ENCODE measurements at places on chromosomes 4 and X. TPM values are rescaled to one million over a fixed set of nuclear protein-coding genes. Genes with fewer than 3 reads are reported as not detected.

Gene MTNR1A
- not detected for total RNA-seq

GRCh38 chrX:9885150-9885549 is 82.0 kb upstream of the CLDN34 start:
- DNase-seq: no peak

Gene OFD1
- 41.5 TPM for total RNA-seq

DNA sequence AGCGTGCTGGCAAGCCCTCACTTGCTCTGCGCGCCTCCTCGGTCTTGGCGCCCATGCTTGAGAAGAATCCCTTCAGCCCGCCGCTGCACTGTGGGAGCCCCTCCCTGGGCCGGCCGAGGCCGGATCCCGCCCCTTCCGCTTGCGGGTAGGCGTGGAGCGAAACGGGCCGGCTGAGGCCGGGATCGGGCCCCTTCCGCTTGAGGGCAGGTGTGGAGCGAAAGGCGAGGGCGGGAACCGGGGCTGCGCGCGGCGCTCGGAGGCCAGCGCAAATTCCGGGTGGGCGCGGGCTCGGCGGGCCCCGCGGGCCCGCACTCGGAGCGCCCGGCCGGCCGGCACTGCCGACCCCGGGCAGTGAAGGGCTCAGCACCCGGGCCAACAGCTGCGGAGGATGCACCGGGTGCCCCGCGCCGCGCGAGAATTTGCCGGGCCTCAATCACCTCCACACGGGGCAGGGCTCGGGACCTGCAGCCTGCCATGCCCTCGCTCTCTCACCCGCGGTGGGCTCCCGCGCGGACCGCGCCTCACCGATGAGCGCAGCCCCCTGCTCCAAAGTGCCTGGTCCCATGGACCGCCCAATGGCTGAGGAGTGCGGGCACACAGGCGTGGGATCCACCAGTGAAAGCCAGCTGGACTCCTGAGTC is 58.1 kb upstream of the GBA3 start:
- no peak for DNase-seq

Gene DGKK
- not detected for total RNA-seq

DNA sequence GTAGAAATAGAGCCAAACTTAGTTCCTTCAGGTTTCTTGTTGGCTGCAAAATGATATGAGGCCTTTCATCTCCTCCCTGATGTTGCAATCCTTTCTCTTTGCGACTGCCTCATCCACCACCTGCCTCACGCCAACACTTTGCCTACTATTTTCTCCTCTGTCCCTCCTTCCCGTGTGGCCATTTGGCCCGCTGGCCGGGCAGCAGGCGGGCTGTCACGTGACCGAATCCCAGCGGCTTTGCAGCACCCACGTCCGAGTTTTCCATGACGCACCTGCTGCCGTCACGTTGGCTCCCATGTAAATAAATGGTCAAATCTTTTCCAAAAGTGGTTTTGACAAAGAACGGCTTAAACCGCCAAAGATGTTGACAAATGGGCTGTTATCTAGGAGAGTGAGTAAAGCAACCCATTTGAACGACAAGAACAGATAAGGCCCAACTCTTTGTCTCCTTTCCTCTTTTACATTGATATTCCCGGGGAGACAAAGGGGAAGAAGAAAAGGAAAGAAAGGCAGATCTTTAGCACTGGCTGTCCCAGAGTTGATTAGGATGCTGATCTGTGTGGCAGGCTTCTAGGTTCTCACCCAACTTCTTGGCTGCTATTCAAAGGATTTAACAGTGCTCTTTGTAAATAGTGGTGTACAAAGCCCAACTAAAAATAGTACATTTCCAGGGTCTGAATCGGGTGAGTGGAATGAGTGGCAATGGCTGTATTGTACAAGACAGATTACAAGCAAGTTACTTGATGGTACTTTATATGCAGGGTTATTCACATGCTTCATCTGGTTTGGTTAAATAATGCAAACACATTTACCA is 174.2 kb upstream of the JADE1 start:
- no peak for DNase-seq

DNA sequence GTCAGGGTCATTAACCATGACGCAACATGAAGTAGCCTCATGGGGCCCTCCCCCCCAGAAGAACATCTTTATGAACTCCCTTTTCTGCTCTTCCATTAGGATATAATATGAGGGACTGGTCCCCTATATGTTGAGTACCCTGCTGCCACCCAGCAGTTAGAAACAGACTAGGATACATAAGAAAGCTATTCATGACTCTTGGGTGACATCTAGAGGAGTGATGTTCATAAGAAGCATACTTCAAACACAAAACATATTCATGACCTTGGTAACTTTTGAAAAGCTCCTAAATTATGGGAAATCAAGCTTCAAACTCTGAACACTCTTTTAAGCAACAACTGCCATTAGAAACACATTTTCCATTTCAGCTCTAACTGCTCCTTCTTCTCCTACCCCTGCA is 155.2 kb upstream of the SPIN4 start:
- no peak for DNase-seq

DNA sequence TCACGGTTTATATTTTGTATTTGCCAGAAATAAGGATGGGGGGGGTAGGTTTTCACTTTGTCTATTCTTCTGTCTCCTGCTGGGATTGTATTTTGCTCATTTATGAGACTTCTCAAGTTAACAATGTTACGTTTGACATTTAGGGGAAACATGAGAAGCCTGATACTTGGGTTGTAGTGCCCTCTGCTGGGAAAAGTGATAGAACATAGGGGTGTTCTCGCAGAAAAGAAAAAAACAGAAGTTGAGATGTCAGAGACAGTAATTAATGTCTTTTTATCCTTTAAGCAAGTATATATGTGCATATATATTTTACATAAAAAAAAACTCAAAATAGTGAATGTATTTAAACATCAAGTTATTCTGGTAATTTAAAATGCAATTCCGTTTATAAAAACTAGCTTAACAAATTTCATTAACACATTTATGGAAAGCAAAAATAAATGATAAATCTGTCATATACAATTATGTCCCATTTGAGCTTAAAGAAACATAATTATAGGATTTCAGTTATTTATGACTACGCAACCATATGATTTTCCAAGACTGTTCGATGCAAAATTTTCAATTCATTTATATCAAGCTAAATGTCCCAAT is 46.0 kb upstream of the TMPRSS11F start:
- no peak for DNase-seq

DNA sequence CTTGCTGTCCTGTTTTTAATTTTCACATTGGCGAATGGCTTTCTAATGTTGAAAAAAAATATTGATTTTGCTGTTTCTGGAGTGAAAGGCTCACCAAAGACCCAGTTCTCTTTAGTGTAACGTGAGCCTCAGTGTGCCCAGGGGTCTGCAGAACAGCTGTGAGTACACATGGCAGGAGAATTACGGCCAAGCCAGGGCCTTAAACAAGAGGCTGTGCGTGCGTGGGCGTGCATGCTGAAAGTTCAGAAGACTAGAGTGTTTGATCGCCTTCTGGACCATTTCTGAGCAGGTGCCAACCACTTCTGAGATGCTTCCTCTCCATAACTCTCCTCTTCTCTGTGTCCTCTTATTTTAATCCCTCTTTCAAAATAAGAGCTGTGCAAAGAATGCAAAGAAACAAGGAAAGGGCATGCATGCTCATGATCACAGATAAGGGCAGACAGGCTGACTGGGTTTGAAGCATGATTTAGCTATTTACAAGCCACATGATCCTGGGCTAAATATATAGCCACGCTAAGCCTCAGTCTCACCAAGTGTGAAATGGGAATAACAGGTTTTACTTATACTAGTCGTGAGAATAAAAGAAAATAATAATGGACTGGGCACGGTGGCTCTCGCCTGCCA is 9.9 kb downstream of the PHEX start:
- no peak for DNase-seq

- DNase-seq: no peak
Measured at GRCh38 chrX:133989490-133989889, 4.1 kb upstream of the GPC3 start.

DNA sequence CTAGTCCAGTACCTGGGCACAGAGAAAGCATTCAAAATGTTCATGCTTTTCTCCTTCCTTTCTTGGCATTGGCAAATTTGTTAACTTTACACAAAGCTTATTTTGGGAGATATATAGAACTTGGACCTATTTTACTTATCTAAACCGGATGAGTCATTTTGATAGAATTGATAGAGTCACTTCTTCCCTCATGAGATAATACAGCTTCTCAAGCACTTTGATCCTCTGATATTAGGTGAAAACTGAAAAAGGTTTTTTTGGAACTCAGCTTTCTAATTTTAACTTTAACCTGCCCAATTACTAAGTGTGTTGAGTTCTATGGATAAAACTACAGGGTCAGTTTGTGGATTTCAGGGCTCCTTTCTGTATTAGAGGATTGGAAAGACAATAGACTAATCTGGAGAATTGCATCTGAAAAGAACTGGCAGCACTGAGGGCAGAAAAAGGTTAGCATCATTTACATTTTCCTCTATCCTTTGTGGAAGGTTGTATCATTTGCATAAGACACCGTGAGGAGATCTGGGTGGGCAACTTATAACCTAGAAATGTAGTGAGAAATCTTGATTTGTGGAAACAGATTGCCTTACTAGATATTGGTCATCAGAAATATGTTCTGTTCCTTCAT is 2.4 kb downstream of the WDR44 start:
- no peak for DNase-seq
